ENCODE measurements at places on chromosomes 2 and 18. TPM values are rescaled to one million over a fixed set of nuclear protein-coding genes. Genes with fewer than 3 reads are reported as not detected.

The LMAN1 gene
- 59.6 TPM for total RNA-seq

The HOXD3 gene
- total RNA-seq: not detected

The GKN2 gene
- total RNA-seq: not detected

The ANKRD30BL gene
- total RNA-seq: not detected

The POTEI gene
- total RNA-seq: not detected

The C2orf66 gene
- not detected for total RNA-seq

The ASB18 gene
- total RNA-seq: not detected

The SEC11C gene
- total RNA-seq: 89.3 TPM

The DRC1 gene
- total RNA-seq: not detected

The GBX2 gene
- total RNA-seq: not detected

The EGR4 gene
- total RNA-seq: not detected

The CCDC178 gene
- total RNA-seq: not detected

The VAMP5 gene
- 25.6 TPM for total RNA-seq

The ZNF407 gene
- total RNA-seq: 25.8 TPM

The SETBP1 gene
- 0.03 TPM for total RNA-seq

The CYP26B1 gene
- not detected for total RNA-seq

The SPR gene
- not detected for total RNA-seq

The VWC2L gene
- not detected for total RNA-seq

The ANKRD30B gene
- not detected for total RNA-seq

The MYO3B gene
- total RNA-seq: not detected

The CHPF gene
- 8.5 TPM for total RNA-seq

The CD302 gene
- total RNA-seq: 0.81 TPM

The DNAH6 gene
- 1.9 TPM for total RNA-seq

The ANO7 gene
- total RNA-seq: 0.81 TPM

The DSG1 gene
- not detected for total RNA-seq

The GPC1 gene
- 1.1 TPM for total RNA-seq

The NBAS gene
- 37.0 TPM for total RNA-seq

The PAX8 gene
- 1.7 TPM for total RNA-seq

The DES gene
- total RNA-seq: not detected

The MOGAT1 gene
- total RNA-seq: not detected

The SERPINB10 gene
- total RNA-seq: not detected

The SLC23A3 gene
- total RNA-seq: 12.1 TPM

The DSG3 gene
- total RNA-seq: not detected

The TTR gene
- not detected for total RNA-seq

The HTR2B gene
- not detected for total RNA-seq

The RSAD2 gene
- 4.9 TPM for total RNA-seq

The RBM44 gene
- total RNA-seq: 1.1 TPM

The ALK gene
- not detected for total RNA-seq

The REG3A gene
- total RNA-seq: not detected

The MAL gene
- total RNA-seq: 108 TPM

The INHBB gene
- total RNA-seq: not detected

The DSG4 gene
- not detected for total RNA-seq

The PKDCC gene
- total RNA-seq: not detected

The G6PC2 gene
- not detected for total RNA-seq

The METTL8 gene
- 17.5 TPM for total RNA-seq

The ACADL gene
- not detected for total RNA-seq

The PSMA8 gene
- 0.75 TPM for total RNA-seq

The VSNL1 gene
- not detected for total RNA-seq

The TEKT4 gene
- total RNA-seq: not detected

The SOX11 gene
- total RNA-seq: not detected

The CCDC74B gene
- 0.30 TPM for total RNA-seq

The HSBP1L1 gene
- total RNA-seq: 34.8 TPM

The CPO gene
- total RNA-seq: not detected

The CCDC121 gene
- 1.3 TPM for total RNA-seq

The WDR54 gene
- total RNA-seq: 41.0 TPM

The CROCC2 gene
- total RNA-seq: not detected

The RTP5 gene
- total RNA-seq: not detected

The ANXA4 gene
- total RNA-seq: 24.2 TPM

The CHN1 gene
- total RNA-seq: 3.7 TPM

All from CD4-positive, alpha-beta memory T cell (primary cell).